ENCODE measurements at places on chromosomes 11 and 22. TPM values are rescaled to one million over a fixed set of nuclear protein-coding genes. Genes with fewer than 3 reads are reported as not detected.

DNA sequence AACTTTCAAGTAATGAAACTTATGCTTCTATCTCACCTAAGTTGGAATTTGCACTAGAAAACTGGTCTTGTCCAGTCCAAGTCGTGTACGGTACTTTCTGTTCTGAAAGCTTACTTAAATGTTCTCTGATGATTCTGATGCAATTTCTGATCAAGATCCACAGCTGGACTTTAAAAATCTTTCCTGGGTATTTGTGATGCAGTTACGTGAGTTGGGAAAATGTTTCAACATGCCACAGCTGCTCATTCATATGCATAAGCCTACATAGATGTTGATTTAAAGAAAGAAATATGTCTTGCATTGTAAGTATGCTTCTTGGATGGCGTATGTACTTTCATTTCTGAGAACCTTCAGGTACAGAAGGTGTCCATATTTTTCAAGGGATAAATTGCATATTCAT, 493.7 kb upstream of the CCDC90B start:
- no peak for DNase-seq

- no peak for DNase-seq
Observed at GRCh38 chr22:39309364-39309861, 10.0 kb downstream of the RPL3 start.

GRCh38 chr11:28794405-28794804, 686.2 kb downstream of the METTL15 start:
- no peak for DNase-seq

The GAL gene
- 4.7 TPM for total RNA-seq

GRCh38 chr11:94553938-94554337, 10.2 kb downstream of the FUT4 start:
- DNase-seq: no peak

- DNase-seq: no peak
Observed at GRCh38 chr11:87275176-87275575, 237.4 kb downstream of the TMEM135 start.

- DNase-seq: no peak
Observed at GRCh38 chr11:123690485-123690884, 36.1 kb upstream of the SCN3B start.

The RIMBP3B gene
- not detected for total RNA-seq

GRCh38 chr11:101357771-101358170, 226.0 kb downstream of the TRPC6 start:
- no peak for DNase-seq

Measured in lower leg skin (tissue), 4 donors.